ENCODE measurements at places on chromosomes 13 and 19. TPM values are rescaled to one million over a fixed set of nuclear protein-coding genes. Genes with fewer than 3 reads are reported as not detected.

DNA sequence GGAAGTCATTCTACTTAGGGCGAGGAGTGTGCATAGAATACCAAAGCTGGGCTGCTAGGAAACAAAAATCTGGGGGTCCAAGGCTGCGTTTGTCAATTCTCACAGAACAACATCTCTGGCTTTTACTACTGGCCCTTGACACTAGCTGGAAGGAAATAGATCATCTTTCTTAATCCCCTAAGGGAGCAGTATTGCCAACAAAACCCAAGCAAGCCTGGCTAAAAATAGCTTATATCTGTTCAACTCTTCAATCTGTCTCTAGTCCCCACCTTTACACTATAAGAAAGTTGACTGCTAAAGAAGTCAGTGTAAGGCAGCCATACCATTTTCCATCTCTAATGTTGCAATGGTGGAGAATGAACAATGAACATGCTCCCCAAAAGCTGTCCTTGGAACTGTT, 107.8 kb upstream of the SPRY2 start:
- no peak for DNase-seq

DNA sequence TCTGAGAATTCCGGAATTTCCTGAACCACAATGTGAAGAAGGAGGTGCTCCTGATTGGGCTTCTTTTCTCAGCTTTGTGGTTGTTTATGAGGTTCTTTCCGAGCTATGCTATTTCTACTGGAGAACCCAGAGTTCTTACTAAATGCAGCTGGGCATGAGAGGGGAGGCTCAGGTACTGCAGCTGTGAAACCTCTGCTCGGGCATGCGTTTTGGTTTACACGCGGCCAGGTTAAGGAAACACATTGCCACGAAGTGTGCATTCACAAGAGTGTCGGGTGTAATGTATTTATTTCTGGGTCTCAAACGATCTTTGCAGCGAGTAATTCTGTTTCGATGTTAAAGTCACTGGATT, 661 bp upstream of the MIR17HG start:
- DNase-seq, result no peak

- DNase-seq, result no peak
These were observed 33.0 kb downstream of the UGGT2 start for GRCh38 chr13:96020155-96020575.

DNA sequence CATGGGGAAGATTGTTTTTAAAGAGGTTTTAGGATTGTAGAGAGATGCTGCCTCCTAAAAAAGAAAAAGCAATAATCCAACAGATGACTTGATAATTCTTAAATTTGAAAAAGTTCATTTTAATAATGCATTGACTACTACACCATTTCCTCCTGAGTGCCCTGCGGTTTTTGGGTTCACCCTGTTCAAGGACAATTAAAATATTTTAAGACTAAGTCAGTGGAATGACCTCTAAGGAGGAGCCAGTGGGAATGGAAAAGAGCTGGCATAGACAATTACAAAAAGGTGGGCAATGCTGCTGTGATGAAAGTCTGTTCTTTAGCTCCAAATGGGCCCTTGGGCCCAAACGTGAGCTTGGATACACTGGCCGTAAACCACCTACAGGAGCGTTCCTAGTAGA, 217.8 kb downstream of the LHFPL6 start:
- no peak for DNase-seq

DNA sequence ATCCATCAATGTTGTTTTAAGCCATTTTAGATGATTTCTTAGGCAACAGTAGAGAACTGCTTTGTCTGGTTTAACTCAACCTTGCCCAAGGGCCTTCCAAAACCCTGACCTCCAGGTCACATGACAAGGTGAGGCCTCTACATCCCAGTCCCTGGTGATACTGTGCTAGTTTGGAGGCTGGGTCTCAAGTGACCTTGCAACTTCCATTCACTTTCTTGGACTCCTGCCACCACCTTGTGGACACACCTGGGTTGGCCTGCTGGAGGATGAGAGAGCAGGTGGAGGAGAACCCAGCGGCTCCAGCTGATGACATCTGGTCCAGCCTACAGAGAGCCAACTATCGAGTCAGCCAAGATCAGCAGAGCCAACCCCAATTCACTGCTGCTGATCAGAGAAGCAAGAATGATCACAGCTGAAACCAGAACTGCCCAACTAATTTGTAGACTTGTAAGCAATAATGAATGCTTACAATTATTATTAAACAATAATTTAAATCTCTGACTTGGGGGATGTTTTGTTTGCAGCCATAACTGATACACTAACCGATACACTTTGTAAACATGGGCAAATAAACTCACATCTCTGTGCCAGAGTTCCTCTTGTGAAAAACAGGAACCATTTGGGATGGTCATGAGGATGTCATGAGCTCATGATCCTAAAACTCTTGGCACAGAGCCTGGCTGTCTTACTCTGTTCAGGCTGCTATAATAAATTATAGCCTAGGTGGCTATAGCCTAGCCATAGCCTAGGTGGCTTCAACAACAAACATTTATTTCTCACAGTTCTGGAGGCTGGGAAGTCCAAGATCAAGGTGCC, 11.5 kb downstream of the FAM187B start:
- no peak for DNase-seq

- DNase-seq, result no peak
These were observed 665.0 kb upstream of the SLITRK6 start for GRCh38 chr13:86464193-86464592.

GIPR gene
- not detected for total RNA-seq

ATCAY gene
- total RNA-seq, result not detected

DNA sequence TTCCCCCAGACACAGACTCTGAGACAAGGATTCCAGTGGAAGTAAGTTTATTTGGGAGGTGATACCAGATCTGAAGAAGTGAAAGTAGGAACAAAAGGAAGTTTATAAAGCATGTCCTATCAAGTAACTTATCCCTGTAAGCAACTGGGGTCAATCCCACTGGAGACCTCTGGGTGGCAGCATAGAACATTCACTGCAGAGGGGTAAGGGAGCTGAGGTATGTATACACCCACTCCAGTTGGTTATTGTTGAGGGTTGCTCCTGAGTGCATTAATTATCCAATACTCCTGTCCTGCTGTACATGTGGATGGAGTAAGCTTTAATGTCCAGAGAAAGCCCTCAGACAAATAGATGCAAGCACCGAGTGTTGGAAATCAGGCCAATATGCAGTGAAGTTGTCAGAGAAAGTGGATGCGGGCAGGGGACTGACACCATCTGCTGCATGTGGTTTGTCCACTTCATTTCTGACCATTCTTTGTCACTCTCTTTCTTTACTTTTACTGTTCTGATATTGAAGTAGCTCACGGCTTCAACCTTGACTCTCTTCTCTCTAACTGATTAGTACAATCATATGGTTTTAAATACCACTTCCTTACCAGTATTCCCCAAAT, 46.7 kb downstream of the NOTCH3 start:
- no peak for DNase-seq

DNA sequence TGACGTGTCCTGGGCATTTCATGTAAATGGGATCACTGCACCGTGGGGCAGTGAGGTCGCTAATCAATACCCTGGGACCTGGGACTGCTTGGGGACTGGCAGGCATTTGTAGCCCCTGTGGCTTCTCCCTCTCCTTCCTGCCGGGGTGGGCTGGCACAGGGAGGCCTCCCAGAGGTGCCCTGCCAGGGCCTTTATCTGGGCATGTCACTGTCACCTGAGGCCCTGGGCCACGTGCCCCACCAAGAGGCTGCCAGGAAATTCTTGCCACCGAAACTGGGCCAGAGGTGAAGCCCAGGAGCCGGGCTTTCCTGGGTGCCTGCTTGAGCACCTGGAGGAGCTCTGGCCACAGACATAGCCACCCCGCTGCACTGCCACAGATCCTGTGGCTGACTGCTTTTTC, 1.8 kb upstream of the NMRK2 start:
- no peak for DNase-seq

DNA sequence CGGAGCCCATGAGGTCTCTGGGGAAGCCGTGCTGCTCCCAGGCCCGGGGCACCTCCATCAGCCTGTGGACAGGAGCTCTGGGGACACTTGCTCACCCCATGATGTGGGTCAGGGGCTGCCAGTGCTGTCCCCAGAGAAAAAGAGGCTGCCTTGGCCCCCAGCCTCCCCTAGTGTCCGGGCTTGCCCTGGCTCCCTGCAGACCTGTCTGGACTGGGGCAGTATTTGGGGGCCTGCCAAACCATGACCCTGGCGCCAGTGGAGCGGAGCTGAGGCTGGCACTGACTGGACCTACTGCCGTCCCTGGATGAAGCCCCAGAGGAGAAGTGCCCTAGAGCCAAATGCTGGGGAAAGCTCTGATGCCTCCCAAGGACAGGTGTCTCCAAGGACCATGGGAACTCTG, 30.4 kb downstream of the ELAVL1 start:
- no peak for DNase-seq

DNA sequence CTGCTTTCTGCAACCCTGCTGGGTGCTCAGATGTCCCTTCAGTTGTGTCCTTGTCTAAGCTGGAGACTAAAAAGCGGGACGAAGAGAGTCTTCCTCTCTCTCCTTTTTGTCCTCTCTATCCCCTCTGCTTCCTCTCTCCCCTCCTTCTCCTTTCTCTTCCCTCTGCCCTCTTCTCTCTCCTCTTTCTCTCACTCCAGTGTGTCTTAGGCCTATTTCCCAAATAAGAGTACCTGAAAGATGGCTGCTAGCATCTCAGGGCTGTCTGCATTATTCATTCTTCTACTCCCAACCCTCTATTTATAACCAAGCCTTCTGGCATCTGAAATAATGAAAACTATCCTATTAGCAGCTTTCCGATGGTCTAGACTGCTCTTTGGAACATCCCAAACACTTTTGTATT, 729.8 kb downstream of the UQCRFS1 start:
- no peak for DNase-seq

CCDC70 gene
- total RNA-seq, result not detected

DNA sequence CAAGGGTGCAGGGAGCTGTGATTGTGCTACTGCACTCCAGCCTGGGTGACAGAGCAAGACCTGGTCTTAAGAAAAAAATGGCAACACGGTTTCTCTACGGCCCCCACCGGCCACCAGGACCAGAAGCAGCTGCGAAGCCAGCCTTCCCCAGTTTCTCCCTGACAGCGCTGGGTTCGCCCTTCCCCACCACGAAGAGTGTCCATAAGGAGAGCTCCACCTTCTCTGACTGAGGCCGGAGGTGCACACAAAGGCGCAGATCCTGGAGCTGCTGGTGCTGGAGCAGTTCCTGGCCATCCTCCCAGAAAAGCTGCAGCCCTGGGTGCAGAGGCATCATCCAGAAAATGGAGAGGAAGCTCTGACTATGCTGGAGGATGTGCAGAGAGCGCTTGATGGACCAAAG, 52.2 kb upstream of the ZNF599 start:
- DNase-seq, result no peak

SMAD9 gene
- total RNA-seq, result 27.7 TPM
